ENCODE measurements at places on chromosomes 12 and 14.

GRCh38 chr12:65596514-65597091 lies 227.7 kb upstream of the HMGA2 start:
- DNase-seq, result no peak

- no peak for DNase-seq
Measured at GRCh38 chr12:52515319-52515646, 4.9 kb downstream of the KRT5 start.

DNA sequence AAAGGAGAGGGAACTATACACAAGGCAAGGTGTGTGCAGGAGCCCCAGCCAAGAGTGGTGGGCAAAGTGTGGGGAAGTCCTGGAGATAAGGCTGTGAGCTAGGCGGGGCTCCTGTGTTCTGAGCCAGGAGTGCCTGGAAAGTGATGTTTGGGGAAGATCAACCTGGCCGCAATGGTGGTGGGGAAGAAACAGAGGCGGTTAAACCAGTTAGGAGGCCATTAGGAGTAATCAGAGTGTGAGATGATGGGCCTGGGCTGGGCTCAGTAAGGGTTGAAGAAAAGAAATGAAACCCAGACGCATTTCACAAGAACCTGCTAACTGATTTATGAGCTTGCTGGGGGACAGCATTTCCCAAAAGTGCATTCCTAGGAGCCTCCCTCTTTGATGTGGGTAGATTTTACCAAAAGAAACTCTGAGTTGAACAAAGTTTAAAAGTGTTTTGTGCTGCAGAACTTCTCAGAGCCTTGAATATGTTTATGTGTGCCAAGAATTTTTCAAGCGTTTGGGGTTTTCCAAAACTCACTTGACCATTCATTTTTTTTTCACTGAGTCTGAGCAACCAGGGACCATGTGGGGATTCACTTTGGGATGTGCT lies 34.2 kb upstream of the LRP1-AS start:
- no peak for DNase-seq

DNA sequence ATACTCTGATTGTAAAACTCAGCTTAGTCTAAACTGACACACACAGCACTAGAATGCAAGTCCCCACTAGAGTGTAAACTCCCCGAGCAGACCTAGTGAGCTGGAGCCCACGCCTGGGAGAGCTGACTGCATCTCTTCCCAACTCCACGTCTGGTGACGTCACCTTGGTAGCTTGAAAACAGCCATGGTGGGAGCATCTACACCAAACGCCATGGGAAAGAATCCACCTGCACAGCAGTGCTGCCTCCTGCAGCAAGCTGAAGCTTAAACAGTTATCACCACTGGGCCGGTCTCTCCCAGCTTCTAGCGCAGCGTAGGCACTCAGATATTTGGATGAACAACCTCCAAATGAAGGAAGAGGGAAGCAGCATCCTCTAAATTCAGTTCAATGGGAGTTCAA lies 4.3 kb upstream of the PAPLN start:
- DNase-seq, result no peak

DNA sequence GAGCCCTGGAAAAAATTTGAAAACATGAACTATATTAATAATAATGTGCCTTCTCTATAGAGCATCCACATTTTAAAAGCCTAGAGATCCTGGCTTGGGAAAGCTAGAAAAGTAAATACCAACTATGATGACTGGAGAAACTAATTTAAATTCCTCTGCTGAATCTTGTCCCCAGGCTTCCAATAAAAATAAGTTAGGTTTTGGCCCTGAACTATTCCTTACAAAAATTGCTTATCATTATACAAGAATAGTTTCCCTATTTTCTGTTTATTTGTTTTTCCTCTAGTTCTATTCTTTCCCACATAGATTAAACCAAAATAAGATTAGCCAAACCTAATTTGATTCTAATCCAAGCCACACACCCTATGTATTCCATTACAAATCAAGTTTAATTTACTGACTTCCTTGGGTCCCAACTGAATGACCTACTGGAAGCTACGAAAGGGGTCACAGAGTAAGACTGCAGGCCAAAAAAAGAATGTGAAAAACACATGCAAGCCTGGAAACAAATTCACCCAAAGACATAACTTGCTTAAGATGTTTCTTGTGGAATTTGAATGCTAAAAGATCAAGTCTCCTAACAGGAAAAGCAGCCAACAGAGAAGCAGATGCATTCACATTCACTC lies 133.0 kb downstream of the PAWR start:
- no peak for DNase-seq

DNA sequence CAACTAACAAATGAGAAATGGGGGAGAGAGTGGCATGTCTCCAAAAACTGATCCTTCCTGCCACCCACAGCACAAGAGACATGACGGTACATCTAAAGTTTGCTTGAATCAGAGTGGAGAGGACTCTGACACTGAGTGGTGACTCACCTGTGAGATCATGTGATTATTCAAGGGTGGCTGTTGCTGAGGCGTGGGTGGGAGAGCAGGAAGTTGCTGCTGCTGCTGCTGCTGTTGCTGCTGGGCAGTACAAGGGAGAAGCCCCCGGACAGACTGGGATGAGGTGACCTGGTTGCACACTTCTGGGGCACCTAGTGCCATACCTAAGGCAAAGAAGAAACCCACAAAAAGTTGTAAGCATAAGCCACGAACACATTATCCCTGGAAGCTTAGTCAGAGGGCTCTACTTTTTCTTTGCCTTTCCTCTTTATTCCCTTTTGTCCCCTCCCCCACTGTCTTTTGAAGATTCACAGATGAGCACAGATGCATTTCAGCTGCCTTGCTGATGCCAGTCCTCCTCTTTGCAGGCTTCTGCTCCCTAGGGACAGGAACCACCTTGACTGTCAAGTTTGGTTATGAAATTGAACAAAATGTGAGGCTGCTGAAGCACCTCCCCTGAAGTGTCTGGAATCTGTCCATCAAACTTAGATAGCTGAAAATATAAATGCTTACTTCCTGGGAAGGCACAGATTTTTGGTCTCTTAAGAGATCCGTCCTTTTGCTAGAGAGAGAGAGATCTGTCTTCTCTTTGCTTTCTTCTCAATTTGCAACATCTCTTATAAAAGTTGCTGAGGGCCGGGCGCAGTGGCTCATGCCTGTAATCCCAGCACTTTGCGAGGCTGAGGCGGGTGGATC lies 29.4 kb upstream of the STAC3 start:
- DNase-seq, result no peak

DNA sequence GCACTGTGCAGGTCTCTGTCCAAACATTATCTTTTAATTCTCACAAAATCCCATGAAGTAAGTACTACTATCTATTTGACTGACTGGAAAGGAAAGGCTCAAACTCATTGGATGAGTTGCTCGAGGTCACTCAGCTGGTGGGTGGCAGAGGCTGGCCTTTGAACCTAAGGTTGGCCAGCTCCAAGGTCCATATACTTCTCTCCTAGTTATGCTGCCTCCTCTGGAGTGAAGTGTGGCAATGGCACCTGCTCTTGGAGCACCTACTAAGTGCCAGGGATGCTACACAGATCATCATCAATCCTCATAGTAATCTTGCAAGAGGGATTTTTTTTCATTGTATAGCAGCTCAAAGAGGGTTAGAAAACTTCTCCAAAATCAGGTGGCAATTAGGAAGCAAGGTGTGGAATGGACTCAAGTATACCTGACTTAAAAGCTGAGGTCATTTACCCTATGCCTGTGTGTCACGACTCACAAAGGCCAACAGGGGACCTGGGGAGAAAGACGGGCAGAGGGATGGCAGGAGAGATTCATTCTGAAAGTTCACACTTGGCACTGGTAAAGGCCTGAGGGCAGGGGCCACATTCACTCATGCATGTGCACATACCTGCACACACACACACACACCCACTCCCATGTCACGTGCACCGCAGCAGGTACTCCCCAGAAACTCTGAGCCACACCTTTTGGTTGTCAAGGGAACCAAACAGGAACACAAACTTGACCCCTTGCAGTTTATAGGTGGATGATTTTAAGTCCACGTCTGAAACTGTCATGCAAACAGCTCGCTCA lies 146.4 kb downstream of the FOXN3 start:
- no peak for DNase-seq

DNA sequence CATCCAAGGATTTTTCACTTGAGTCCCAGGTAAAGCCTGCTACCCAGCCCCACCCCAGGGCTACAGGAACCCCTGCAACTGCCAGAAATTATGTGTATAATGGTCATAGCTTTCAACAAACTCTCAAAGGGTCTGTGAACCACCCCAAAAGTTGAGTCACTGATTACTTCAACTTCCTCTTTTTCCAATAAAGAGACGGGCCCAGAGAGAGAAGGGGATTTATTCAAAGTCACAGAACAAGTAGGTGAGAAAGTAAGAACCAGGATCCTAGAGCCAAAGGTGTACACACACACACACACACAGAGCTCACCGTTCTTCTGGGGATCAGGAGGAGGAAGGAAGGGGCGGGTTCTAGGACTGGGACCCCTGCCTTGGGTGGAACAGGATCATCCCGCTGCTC lies 4.8 kb upstream of the ITPK1 start:
- DNase-seq, result no peak

GRCh38 chr14:93906341-93907329 lies 20.5 kb upstream of the FAM181A start:
- DNase-seq, result no peak

DNA sequence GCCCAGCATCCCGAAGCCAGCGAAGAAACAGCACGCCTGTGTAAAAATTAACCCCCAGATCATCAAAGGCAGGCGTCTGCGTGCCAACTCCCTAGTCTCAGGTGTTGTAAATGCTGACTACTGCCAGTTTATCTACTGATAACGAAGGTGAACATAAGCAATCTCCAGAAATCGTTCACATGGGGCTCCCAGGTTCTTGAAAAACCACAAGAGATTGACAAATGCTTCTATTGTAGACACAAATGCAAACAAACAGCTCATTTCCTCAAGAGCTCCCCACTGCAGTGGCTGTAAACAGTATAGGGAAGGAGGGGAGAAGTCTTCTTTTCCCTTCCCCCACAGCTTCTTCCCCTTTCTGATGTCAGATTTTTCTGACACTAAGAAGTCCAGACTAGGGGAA lies 5.3 kb upstream of the PLEKHG3 start:
- no peak for DNase-seq

DNA sequence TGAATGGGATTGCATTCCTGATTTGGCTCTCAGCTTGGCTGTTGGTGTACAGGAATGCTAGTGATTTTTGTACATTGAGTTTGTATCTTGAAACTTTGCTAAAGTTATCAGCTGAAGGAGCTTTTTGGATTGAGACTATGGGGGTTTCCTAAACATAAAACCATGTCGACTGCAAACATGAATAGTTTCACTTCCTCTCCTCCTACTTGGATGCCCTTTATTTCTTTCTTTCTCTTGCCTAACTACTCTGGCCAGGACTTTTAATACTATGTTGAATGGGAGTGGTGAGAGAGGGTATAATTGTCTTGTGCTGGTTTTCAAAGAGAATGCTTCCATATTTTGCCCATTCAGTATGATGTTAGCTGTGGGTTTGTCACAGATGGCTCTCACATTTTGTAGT lies 141.5 kb downstream of the CEP83 start:
- no peak for DNase-seq

DNA sequence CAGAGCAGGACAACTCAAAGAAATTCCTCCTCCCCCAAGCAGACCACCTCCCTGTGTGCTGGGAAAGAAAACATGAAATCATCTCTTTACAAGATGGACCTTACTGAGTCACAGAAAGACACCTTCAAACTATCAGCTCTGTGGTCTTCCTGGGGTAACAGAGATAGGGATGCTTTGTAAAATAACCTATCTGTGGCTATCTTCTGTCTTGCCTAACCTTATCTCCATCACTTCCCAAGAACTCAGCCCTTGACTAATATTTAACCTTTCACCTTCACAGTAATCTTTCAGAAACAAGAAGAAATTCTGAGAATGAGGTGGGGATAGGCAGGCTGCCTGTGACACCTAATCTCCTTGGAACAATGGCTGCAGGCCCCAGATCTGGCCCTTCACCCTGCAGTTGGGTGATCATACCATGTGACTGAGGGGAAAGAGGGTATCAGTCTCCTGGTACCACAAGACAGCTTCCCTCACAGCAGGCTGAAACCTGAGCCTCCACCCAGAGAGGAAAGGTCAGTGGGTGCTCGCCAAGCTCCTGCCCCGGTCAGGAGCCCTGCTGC lies 27.4 kb upstream of the CEBPE start:
- no peak for DNase-seq

GRCh38 chr14:45057349-45057748 lies 26.6 kb upstream of the PRPF39 start:
- no peak for DNase-seq
